ENCODE measurements at places on chromosomes 6 and 20.

GRCh38 chr6:68892452-68892851 is 257.4 kb downstream of the ADGRB3 start:
- DNase-seq = no peak

- no peak for DNase-seq
Observed at GRCh38 chr20:39853050-39853449, 836.0 kb downstream of the MAFB start.

DNA sequence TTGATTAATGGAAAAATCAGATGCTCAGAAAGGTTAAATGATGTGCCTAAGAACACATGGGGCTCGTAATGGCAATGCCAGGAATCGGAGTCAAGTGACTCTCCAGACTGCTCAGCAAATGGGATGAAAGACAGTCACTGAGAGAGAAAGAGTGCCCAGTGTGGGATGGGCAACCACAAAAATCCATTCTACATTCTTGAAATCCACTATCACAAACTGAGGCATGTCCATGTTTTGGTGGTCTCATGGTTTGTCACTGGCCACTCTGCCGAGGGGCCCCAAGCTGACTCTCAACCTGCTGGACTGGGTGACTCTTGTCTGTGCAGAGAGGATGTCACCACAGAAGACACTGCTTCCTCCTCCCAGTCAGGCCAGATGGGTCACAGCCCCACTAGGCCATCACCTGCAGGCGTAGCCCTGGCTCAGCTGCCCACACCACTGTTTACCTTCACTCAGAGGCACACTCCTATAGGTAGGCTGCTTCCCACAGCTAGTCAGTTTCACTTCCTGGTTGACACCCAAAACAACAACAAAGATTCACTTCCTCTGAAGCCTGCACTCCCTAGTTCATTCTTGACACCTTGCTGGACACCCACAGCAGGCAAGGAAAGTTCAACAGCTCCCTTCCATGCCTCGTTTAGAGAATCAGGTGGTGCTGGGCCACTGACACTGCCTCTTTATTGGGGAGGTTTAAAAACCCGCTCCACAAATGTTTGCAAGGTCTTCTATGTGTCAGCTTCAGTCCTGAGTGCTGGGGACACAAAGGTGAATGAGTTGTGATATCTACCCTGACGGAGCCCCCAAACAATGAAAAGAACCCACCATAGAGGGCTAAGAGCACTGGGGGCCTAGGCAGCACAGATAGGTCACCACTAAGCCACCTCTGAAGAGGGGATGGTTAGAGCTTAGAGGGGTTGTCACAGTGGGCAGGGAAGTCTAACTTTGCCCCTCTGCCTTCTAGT is 21.7 kb downstream of the MAP1LC3A start:
- no peak for DNase-seq

- no peak for DNase-seq
Observed at GRCh38 chr20:2171266-2171790, 69.7 kb downstream of the STK35 start.

DNA sequence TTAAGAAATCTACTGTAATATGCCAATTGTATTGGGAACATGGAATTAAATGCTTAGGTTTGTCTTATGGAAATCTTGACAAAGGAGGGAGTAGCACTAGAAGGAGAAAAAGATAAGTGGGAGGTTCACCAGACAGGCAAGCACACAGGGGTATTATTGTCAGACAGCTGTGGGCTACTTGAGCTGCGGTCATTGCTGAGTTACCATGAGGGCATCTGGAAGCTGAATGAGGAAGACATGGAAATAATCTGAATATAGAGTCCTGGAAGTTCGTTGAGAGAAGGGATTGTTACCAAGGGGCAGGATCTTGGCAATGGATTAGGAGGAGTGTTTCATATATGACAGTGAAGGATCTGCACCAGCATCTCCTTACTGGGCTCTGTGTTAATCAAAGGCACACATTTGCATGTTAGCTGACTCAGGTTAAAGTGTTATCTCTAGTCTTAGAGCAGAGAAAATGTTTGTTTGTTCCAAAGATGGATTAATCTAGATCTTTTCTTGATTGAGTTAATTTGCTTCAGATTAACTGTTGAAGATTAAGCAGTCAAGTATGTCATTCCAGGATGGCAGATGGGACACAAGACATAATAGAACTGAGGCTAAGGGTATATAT is 53.0 kb upstream of the SUPT3H start:
- DNase-seq = no peak

GRCh38 chr6:135743476-135743875 is 108.0 kb upstream of the PDE7B start:
- no peak for DNase-seq

- no peak for DNase-seq
Observed at GRCh38 chr6:162962093-162962492, 234.3 kb downstream of the PACRG start.

DNA sequence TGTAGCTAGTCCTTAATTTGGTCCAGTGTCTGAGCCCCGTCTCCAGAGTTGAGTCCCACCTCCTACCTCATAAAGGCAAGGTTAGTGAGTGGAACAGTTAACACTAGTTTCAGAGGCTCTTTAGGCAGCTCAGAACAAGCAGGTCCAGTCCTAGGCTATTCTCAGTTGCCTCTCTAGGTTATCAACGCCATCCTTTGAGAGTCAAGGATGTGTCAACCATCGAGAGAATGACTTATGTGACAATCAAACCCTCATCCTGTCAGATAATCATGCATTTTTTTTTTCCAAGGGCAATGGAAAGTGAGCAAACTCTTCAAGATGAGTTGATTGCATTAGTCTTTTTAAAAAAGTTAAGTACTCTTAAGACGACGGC is 64.0 kb upstream of the TXNDC5 start:
- no peak for DNase-seq

- no peak for DNase-seq
Observed at GRCh38 chr6:8336406-8337057, 98.8 kb downstream of the SLC35B3 start.

DNA sequence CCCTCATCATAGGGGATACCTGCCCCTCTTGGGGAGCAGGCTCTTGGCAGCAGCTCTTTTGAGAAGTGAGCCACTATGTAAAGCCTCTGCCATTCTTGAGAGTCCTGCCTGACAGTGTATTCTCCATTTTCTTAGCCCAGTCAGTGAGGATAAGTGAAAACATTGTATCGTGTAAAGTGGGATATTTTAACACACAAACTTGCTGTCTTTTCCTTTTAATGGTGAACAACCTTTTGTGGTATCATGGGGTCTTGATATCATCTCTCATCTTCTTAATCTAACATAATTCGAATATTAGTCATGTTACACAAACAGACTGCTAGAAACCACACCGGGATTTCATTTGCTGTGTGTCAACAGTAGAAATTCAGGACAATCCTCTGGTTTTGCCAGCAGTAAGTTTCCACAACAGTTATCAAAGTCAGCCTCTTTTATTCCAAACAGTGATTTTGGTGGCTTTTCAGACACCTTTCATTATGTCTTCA is 136.2 kb downstream of the HIVEP1 start:
- no peak for DNase-seq

GRCh38 chr6:2108700-2109306 is 136.6 kb downstream of the GMDS start:
- DNase-seq = no peak

DNA sequence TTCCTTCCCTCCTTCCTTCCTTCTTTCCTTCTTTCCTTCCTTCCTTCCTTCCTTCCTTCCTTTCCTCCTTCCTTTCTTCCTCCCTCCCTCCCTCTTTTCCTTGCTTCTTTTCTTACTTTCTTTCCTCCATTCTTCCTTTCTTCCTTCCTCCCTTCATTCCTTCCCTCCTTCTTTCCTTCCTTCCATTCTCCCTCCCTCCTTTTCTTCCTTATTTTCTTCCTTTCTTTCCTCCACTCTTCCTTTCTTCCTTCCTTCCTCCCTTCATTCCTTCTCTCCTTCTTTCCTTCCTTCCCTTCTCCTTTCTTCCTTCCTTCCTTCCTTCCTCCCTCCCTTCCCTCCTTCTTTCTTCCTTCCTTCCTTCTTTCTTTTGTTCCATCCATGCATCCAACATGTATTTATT is 35.1 kb upstream of the EDN3 start:
- no peak for DNase-seq

GRCh38 chr20:44217342-44218092 is 6.9 kb upstream of the OSER1 start:
- peak; percentile 76 for DNase-seq

DNA sequence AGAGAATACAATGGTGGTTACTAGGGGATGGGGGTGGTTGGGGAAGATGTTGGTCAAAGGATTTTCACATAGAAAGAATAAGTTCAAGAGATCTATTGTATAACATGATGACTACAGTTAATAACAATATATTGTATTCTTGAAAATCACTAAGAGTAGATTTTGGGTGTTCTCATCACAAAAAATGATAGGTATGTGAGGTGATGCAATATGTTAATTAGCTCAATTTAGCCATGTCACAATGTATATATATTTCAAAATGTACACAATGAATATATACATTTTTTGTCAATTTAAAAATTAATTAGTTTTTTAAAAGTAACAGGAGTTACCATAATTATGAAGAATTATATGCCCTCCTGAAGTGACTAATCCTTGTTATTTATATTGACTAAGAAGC is 22.3 kb downstream of the ZNF133 start:
- DNase-seq = no peak

DNA sequence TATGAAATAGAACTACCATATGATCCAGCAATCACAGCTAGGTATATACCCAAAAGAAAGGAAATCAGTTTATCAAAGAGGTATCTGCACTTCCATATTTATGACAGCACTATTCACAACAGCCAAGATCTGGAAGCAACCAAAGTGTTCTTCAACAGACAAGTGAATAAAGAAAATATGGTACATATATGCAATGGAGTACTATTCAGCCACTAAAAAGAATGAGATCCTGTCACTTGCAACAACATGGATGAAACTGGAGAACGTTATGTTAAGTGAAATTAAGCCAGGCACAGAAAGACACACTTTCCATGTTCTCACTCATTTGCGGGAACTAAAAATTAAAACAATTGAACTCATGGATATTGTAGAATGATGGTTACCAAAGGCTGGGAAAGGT is 15.3 kb downstream of the PCNA start:
- DNase-seq = no peak

- DNase-seq = no peak
Observed at GRCh38 chr20:45576995-45577394, 2.1 kb downstream of the WFDC8 start.

- DNase-seq = no peak
Observed at GRCh38 chr6:98977671-98978292, 30.0 kb upstream of the FBXL4 start.

DNA sequence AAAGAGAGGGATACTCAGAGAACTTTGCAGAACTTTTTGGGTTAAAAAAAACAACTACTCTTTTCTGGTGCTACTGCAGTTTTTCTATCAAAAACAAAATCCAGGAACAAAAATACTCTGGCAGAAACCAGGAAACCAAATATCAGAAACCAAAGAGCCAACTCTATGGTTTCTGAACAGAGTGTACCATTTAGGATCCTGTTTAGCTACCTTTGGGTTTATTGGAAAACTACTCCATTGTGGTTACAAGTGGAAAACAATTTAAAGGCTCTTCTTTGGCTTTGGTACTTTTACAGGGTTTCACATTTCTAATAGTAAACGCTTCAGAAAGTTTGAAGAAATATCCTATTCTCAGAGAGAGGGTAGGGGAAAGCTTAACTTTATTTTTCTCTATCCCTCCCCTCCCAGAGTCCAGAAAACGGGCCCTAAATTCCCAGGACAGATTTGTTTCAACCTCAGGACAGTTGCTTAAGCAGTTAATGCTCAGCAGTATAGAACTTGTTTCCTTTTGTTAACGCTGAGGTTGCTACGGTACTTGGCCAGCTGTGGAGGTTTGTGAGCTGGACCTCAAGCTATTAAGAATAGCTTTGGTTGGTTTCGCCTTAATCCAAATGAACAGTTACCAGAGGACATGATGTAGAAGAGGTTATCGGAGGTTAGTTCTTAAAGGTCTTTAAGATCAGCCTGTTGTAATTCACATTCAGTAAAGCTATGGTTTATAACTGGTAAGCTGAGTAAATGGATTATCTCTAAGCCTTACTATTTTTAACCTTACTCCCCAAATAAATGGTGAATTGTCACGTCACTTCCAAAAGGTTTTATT is 47.9 kb downstream of the FOXO3 start:
- no peak for DNase-seq

- DNase-seq = no peak
Observed at GRCh38 chr20:56595746-56596475, 33.2 kb upstream of the TFAP2C start.

- DNase-seq = no peak
Observed at GRCh38 chr6:10073341-10073740, 341.5 kb downstream of the TFAP2A start.

Data from CD4-positive, alpha-beta T cell treated with Interleukin-6 at 100 ng/mL for 8 hours (primary cell).